Epithelial cell of alveolus of lung (primary cell): ENCODE measurements at places on chromosomes 5 and 9. TPM values are rescaled to one million over a fixed set of nuclear protein-coding genes. Genes with fewer than 3 reads are reported as not detected.

PCDHGA8 gene
- 0.65 and 1.2 TPM in 2 replicates for total RNA-seq

IL17B gene
- 0.80 and 1.2 TPM in 2 replicates for total RNA-seq

ACSL6 gene
- total RNA-seq: not detected in 2 replicates

FLT4 gene
- total RNA-seq: 0.88 and 1.9 TPM in 2 replicates

LHX3 gene
- total RNA-seq: not detected in 2 replicates

PCDH1 gene
- total RNA-seq: 1.4 and 7.4 TPM in 2 replicates

SMIM33 gene
- total RNA-seq: not detected in 2 replicates

SLC45A2 gene
- total RNA-seq: not detected in 2 replicates

SH3GLB2 gene
- 25.4 and 38.4 TPM in 2 replicates for total RNA-seq

BICD2 gene
- 28.8 and 36.9 TPM in 2 replicates for total RNA-seq

CDX1 gene
- total RNA-seq: 0.78 TPM in 1 of 2 replicates, not detected in the other

CBY3 gene
- total RNA-seq: not detected in 2 replicates

GOLGA1 gene
- 7.2 and 8.9 TPM in 2 replicates for total RNA-seq

ZNG1E gene
- total RNA-seq: 12.8 and 18.7 TPM in 2 replicates

IL9 gene
- total RNA-seq: not detected in 2 replicates
